ENCODE measurements at places on chromosomes 3 and 15.

DNA sequence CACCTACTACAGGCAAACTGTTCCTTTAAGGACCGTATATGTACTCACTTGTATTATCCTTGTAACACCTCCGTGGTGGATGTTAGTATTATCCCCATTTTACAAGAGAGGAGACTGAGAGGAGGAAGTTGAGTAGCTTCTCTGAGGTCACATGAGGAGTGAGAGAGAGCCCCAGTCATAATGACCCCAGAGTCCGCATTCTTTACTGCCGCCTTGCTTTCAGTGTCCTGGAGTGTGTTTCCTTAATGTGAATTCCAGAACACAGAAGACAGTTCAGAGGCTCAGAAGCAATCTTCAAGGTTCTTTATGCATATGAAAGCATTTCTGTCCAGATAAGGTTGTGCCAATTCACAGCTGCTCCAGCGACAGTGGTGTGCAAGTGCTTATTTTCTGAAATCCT, 199.2 kb downstream of the CACNA2D3 start:
- DNase-seq, result no peak

- no peak for DNase-seq
Observed at GRCh38 chr15:81054236-81054635, 53.5 kb downstream of the TLNRD1 start.

GRCh38 chr15:69389426-69389825, 24.7 kb upstream of the KIF23 start:
- no peak for DNase-seq

GRCh38 chr3:109364088-109364487, 26.7 kb upstream of the DPPA4 start:
- no peak for DNase-seq

GRCh38 chr3:61575893-61576292, 14.5 kb downstream of the PTPRG start:
- DNase-seq, result no peak

DNA sequence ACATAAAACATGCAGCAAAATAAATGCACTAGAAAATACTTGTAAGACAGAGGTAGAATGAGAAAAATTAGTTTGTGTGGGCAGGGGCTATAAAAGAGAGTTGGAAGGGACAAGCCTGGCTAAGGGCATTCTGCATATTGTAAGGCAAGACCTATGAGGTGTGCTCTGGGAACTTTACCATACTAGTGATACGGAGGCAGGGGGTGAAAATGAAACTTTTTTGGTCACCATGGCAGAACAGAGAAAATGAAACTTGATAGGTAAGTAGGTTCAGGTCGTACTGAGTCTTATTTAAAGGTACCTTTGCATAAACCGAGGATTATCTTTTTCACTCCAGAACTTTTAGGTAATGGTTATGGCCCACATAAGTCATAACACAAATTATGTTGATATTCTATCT, 74.7 kb upstream of the ACKR4 start:
- no peak for DNase-seq

- no peak for DNase-seq
Observed at GRCh38 chr3:299590-300301, 103.2 kb downstream of the CHL1 start.

DNA sequence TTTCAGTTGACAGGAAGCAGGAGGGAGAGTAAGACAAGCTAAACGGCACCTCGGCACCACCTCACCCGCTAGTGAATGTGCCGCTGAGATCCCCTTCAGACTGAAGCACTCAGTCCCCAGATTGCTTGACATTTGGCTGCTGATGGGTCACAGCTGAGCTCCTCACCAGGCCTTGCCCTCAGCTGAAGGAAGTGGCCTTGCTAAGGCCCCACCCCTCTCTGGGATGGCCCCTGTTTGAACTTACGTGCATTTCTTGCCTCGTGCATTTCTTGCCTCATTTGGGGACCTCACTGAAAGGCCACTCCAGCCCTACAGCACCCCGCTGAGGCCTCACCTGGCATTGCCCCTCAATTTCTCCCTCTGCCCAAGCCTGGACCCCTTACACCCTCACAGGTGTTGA, 39.8 kb downstream of the EOGT start:
- DNase-seq, result no peak

DNA sequence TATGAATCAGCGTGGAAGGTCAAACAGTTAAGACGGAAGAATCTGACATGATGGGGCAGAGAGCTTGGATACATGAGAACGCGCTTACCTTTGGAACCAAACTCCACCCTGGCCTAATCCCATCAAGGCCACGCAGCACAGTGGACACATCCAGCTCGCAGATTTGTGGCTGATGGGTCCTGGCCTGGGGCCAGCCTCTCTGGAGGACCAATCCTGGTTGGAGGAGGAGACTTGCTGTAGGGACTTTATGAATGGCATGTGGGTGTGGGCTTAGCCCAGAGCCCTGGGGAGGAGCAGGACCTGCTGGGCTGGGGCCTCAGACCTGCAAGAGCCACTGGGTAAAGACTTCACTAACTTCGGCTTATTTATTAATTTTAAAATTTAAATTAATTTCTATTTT, 73.4 kb upstream of the ANKRD34C start:
- DNase-seq, result no peak

DNA sequence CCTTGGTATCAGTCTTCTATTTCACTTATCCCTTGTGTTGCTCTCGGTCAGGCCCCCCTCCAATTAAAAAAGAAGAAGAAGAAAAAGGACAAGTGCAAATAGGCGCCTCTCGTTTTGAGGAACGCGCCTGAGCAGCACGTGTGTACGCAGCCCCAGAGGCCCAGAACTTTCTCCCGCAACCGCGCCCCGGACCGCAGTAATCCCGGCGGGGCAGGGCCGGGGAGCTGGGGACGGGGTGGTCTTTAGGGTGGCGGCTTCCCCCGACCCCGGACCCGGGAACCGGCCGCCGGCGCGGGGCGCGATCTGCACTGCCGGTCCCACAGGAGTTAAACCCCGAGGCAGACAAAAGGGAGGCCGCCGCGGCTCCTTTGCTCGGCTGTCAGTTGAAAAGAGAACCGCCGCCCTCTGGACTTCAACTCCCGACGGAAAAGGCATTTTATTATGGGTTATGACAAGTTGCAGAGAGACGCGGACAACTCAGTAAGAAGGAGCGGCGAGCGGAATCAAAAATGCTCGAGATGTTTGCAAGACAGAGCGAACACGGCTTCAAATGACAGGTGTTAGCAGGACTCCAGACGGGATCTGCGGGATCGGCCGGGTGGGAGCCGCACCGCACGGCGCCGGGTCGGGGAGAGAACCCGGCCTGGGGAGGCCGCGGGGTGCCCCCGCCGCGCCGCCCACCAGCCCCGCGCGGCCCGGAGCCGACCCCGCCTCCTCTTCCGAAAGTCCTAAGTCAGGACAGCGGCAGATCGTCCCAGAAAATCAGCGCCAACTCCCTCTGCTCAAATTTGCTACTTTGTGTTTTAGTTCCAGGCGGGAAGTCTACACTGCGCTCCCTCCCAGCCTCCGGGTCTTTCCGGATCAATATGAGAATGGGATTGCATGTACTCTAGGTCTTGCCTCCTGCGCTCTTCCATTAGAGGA, 79.0 kb downstream of the NR2F2 start:
- DNase-seq, result no peak

GRCh38 chr3:184601576-184602371, 40.2 kb downstream of the EPHB3 start:
- DNase-seq, result no peak

GRCh38 chr15:92839696-92840095, 60.4 kb upstream of the CHD2 start:
- no peak for DNase-seq

Data from foreskin melanocyte (primary cell).